Thoracic aorta (tissue), 2 donors: ENCODE measurements at places on chromosomes 7 and 10. TPM values are rescaled to one million over a fixed set of nuclear protein-coding genes. Genes with fewer than 3 reads are reported as not detected.

The OR2A12 gene
- total RNA-seq, result not detected

The ACTL6B gene
- not detected for total RNA-seq

DNA sequence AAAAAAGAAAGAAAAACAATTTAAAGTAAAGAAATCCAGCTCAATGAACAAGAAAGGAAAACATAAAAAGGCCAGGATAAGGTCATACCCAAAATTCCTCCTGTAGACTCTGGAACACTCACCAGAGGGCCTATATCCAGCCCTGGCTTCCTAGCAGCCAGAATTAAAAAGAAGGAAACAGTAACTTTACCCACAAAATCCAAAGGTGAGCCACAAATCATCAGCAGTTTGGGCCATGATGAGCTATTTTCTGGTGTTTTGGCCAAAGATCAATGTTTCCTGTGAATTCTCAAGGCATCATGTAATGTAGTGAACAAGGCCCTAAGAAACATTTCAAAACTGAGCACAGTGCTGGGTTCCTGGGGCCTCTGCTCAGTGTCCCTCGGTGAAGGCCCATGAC, 87.8 kb downstream of the LARP4B start:
- no peak for DNase-seq
- H3K27ac ChIP-seq, result no peak overlapping the region

DNA sequence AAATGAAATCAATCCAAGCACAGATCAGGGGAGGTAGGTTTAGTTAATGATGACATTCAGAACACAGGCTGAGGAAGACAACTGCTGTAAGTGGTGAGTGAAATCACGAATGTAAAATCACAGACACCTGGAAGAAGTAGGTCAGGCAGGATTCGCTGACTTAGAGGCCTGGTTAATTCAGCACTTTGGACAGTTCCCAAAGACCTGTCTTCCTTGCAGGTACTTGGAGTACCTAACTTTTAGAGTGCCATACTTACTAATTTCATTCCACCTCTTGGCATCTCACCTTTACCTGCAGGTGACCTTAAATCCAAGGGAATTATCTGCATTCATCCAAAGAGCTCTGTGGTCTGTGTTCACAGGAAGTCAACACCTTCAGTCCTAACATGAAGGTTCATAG, 822.3 kb downstream of the PHTF2 start:
- no peak overlapping the region for H3K4me3 ChIP-seq
- no peaks in the 10 kb centered on the region for H3K4me1 ChIP-seq
- H3K27me3 ChIP-seq, result no peaks in the 10 kb centered on the region
- no peak for DNase-seq

DNA sequence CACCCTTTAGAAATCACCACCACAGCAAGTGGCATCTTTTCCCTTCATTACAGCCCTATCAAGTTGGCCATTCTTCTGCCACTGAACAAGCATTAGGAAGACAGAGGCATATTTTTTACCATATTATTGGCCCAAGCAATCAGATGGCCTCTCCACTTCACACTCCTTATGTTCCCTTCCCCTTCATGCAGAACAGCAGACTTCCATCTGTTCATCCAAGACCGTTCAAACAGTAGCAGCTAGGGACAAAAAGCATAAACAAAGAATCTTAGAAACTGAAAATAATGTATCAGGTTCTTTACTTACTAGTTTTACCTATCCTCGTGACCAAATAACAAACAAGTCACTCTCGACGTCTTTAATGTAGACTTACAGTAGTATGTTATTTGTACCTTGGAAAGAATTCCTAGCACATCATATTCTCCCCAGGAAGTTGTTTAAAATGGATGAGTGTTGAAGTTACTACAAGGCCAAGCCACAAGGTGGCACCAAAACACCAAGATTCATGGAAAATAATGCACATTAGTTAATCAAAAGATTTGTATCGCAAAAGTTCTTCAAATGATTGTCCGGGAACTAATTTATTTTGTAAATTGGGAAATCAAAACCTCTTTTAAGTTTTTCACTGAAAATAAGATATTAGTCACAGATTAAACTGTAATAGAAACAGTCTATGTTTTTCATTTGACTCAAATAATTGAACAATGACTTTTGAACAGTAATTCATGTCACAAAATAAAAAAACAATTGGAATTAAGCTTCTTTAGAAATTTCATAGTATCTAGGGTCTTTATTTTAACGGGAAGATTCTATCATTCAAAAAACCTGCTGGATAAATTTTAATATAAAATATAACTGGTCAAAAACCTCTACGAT, 112.1 kb downstream of the VPS41 start:
- no peak for DNase-seq
- H3K4me3 ChIP-seq, result no peak overlapping the region
- H3K27ac ChIP-seq, result no peak overlapping the region

The ATXN7L1 gene
- total RNA-seq, result 11.6 TPM

The ZC3HAV1L gene
- total RNA-seq, result 10.4 TPM

The GPR37 gene
- 2.8 TPM for total RNA-seq

The IGFBP1 gene
- not detected for total RNA-seq

DNA sequence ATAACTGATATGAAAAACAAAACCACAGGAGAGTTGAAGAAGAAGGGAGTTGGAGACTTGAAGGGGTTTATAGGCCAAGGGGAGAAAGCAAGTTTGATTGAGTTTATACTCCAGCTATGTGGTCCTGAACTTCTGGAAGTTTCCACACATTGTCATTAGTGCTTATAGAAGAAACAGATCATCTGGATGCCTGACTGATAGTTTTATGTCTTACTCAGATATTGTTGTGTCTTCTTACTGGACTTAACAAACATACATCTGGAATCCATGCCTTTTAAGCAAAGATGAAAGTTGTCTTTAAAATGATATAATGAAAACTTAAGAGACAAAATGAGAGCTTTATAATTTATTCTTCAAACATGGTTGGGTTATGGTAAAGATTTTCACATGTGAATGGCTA, 101.3 kb upstream of the FZD8 start:
- H3K27me3 ChIP-seq, result no peaks in the 10 kb centered on the region
- no peaks in the 10 kb centered on the region for H3K36me3 ChIP-seq
- H3K27ac ChIP-seq, result no peak overlapping the region
- no peak overlapping the region for H3K4me3 ChIP-seq
- H3K4me1 ChIP-seq, result no peaks in the 10 kb centered on the region
- DNase-seq, result no peak

The WDR37 gene
- 24.6 TPM for total RNA-seq

GRCh38 chr10:3805791-3806461, 20.9 kb upstream of the KLF6 start:
- H3K27me3 ChIP-seq, result no peaks in the 10 kb centered on the region
- H3K4me1 ChIP-seq, result peaks cover 44% of the 10 kb centered on the region
- H3K36me3 ChIP-seq, result no peaks in the 10 kb centered on the region
- H3K27ac ChIP-seq, result peak overlapping the region; percentile 82

GRCh38 chr10:128461991-128462390, 335.8 kb upstream of the MKI67 start:
- H3K27ac ChIP-seq, result no peak overlapping the region
- no peaks in the 10 kb centered on the region for H3K36me3 ChIP-seq
- no peaks in the 10 kb centered on the region for H3K4me1 ChIP-seq
- DNase-seq, result no peak

The GHRHR gene
- not detected for total RNA-seq

The INSYN2A gene
- 0.35 TPM for total RNA-seq

The ABCA13 gene
- total RNA-seq, result not detected

- H3K27me3 ChIP-seq, result no peaks in the 10 kb centered on the region
- no peaks in the 10 kb centered on the region for H3K36me3 ChIP-seq
- no peak for DNase-seq
- H3K4me1 ChIP-seq, result peaks cover 26% of the 10 kb centered on the region
- H3K4me3 ChIP-seq, result peak overlapping the region; percentile 33
Observed at GRCh38 chr7:116633131-116633988, 38.6 kb upstream of the MET start.

DNA sequence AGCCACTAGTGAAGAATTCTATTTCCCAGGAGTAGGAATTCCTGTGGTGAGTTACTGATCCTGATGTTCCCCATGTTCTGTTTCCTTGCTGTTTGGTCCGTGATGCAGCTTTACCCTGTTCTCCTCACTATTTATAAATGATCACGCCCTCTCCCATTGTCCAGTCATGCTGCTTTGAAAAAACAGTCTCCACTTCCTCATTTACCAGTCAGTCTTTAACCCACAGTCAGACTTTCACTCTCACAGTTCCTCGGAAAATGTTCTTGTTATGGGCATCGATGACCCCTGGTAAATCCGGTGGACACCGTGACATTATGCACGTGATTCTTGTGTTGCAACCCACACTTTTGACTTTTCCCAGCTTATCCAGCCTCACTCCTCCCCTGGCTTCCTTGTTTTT, 14.4 kb downstream of the SCIN start:
- peaks cover 5% of the 10 kb centered on the region for H3K4me1 ChIP-seq
- no peak overlapping the region for H3K4me3 ChIP-seq
- DNase-seq, result no peak

DNA sequence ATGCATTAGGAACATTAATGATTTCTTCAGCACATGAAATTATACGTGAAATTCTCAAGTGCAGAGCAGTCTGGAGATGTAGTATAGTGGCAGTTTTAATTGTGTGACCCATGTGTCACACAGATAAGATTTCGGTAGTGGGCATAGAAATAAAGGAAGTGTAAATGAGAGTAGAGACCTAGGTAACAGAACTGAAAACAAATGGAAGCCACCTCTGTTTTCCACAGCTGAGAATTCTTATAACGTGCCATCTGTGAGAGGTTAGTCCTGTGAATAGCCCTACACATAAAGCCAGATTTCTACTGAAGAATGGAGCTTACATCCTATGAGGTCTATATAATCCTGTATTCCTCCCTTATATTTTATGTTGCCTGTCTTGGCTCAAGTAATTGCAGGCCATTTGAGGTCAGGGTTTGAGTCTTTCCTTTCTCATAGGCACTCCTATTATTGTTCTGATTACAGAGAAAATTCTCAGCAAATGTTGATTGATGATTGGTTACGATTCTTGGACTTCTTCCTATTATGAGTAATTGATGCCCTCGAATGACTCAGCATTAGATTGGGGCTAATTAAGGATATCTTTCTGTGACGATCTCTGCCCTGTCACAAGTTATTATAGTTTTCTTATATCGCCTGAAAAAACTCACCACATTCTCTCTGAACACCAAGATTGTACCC, 258.2 kb downstream of the KIF20B start:
- no peaks in the 10 kb centered on the region for H3K36me3 ChIP-seq
- H3K4me3 ChIP-seq, result no peak overlapping the region
- no peak for DNase-seq
- no peak overlapping the region for H3K27ac ChIP-seq
- H3K4me1 ChIP-seq, result no peaks in the 10 kb centered on the region
- no peaks in the 10 kb centered on the region for H3K27me3 ChIP-seq

DNA sequence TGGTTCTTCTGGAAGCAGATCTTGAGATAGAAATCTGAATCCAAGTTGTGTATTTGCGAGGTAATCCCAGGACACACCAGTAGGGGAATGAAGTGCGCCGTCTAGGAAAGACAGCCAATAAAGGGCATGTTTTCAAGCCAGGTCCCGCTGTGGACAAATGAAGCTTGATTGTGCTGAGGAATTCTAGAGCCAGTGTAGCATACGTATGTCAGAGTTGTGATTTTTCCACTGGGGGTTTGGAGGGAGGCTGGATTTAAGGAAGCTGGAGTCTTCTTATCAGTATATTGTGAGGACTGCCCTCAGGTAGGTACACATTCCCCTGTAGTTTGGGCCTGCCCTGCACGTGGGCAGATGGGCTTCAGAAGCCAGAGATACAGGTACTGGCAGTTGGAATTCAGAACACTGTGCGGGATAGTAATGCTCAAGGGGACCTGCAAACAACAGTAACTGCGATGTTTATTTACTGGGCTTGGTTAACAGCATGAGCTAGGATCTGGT, 50.9 kb downstream of the GALNT11 start:
- no peaks in the 10 kb centered on the region for H3K27me3 ChIP-seq
- H3K27ac ChIP-seq, result no peak overlapping the region
- no peak overlapping the region for H3K4me3 ChIP-seq
- peaks cover 7% of the 10 kb centered on the region for H3K4me1 ChIP-seq
- no peak for DNase-seq

The SEC23IP gene
- total RNA-seq, result 20.9 TPM

The CH25H gene
- total RNA-seq, result 5.6 TPM

DNA sequence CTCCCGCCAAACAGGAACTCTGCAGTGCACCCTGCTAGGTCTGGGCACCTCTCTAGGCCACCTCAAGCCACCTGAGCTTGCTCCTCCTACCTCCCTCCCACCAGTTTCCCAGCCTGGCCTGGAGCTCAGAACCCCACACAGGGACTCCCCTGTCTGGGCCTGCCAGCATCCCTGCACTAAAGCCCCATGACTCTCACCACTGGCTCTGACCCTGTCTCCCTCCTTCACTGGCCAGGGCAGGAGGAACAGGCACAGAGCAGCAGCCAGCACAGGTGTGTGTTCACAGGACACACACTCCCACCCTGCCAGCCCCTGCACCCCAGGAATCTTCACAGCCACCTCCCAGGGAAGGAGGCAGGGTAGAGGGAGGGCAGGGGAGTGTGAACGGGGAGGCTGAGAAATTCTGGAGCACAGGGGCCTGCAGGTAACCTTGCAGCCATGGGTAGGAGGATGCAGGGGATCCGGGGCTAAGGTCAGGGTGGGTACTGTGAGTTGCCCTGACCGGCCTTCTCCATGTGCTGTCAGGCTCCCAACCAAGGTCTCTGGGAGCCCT, 13.9 kb upstream of the ANTXRL start:
- no peak overlapping the region for H3K27ac ChIP-seq
- H3K36me3 ChIP-seq, result no peaks in the 10 kb centered on the region
- no peaks in the 10 kb centered on the region for H3K27me3 ChIP-seq
- no peak overlapping the region for H3K4me3 ChIP-seq
- no peak for DNase-seq

DNA sequence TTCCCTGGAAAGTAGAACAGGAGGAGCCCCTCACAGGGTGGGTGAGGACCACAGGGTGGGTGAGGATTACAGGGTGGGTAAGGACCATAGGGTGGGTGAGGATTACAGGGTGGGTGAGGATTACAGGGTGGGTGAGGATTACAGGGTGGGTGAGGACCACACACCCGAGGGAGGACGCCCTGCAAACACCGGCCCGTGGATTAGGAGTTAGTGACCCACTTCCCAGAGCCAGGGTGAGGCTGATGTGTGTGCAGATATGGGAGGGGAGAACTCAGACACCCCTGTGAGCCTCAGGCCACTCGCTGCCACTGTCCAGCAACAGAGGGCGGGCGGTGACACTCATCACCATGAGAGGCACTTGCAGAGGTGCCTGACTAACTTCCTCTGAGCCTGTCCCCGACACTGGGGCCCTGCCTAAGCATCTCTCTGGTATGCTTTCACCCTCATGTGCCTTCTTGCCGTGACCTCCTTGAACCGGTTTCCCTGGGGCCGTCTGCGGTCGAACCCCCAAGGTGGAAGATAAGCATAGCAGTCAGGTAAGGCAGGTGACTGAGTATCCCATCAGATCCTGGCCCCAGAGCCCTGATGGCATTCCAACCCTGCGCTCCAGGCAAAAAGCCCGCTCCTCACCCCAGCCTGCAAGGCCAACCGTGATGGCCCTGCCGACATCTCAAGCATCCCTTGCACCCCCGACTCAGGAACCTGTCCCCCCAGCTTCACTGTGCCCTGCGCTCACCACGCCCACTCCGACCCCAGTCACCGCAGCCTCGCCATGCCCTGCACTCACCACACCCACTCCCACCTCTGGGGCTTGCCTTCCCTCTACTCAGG, 74.1 kb downstream of the FAM53B start:
- DNase-seq, result no peak
- no peaks in the 10 kb centered on the region for H3K4me1 ChIP-seq
- no peak overlapping the region for H3K4me3 ChIP-seq
- no peaks in the 10 kb centered on the region for H3K27me3 ChIP-seq
- no peaks in the 10 kb centered on the region for H3K36me3 ChIP-seq
